ENCODE measurements at places on chromosomes 16 and 17.
A peak's percentile ranks its signal among the peaks of the same experiment; 100 is the strongest.

GRCh38 chr16:9081158-9081557 is 10.3 kb upstream of the HAPSTR1 start:
- DNase-seq, result no peak

DNA sequence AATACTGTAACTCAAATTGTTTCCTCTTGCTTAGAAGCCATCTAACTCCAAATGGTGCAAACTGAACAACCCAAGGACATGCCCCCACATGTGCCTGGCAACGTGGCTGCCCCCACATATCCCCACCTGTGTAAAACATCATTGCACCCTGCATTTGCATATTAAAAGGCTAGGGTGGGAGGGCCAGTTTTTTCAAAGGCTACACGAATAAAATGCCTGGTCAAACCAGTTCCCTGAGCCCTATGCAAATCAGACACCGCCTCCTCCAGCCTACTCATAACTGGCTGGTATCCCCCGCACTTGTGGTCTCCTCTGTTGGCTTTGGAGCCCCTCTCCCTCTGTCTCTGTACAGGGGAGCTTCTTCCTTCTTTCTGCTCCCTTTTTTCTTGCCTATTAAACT is 26.7 kb downstream of the C16orf54 start:
- no peak for DNase-seq

GRCh38 chr16:1492923-1493745 is at the start of gene TELO2:
TSS of gene TELO2 (plus strand) at chr16:1493360. CDS start at chr16:1494282, 922 bp downstream.
- DNase-seq, result peak; percentile 77

DNA sequence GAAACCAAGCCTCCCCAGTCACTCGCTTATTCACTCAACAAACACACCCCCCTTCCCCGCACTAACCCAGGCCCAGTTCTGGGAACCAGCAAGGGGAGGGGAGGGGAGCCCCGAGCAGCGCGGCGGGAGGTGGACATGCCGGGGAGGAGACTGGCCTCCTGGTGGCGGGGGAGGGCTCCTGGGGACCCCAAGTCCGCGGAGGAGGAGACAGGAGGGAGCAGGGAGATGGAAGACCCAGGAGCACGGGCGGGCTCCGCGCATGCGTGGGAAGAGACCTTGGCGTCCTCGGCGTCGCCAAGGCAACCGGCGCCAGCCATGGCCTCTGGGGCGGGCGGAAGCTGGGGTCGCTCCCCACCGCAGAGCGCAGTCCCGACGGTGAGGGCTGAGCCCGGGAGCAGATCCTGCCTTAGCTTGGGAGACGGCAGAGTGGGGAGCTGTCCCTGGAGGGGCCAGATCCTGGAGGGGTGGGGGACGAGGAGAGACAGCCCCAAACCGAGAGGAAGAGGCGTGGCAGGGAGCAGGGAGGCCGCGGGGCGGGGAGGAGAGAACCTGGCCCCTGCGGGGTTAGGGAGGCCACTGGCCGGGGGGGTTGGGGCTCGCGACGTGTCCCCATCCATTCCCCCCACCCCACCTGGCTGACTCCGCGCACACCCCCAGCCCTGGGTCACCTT is at the start of gene PRR29:
PRR29 (plus strand) TSS at position 302 of the 671 bp plus-strand sequence; CDS start at position 316, 14 bp downstream.
- peak; percentile 46 for DNase-seq

GRCh38 chr17:19756546-19756945 is 8.4 kb upstream of the ALDH3A1 start:
- DNase-seq, result no peak

- no peak for DNase-seq
These were observed 47.2 kb downstream of the RGS9 start for GRCh38 chr17:65184235-65184959.

GRCh38 chr17:82092094-82092586 is 5.9 kb downstream of the FASN start:
- DNase-seq, result no peak

GRCh38 chr16:24829153-24829552 is 16.6 kb upstream of the SLC5A11 start:
- no peak for DNase-seq

DNA sequence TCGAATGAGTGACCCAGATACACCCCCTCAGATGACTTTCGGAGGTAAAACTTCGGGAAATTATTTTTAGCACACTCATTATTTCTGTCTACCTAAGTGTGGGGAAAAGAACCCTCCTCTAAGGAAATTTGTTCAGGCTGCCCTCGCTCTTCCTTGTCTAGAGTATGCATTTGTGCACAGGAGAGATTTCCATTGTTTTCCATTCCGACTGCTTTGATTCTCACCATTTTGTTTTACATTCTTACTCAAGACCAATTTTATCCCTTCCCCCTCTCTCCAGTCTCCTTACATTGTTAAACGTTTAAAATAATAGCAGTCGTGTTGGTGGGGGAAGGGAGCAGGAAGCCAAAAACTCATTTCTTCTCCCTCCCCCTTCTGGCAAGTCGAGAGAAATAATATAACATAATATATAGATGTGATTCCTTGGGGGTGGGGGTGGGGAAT is 1.5 kb upstream of the CHD3 start:
- DNase-seq, result peak; percentile 87

- DNase-seq, result no peak
These were observed 225.9 kb upstream of the IRX3 start for GRCh38 chr16:54512467-54512995.

- DNase-seq, result no peak
These were observed 6.9 kb downstream of the MRM1 start for GRCh38 chr17:36608280-36608679.

DNA sequence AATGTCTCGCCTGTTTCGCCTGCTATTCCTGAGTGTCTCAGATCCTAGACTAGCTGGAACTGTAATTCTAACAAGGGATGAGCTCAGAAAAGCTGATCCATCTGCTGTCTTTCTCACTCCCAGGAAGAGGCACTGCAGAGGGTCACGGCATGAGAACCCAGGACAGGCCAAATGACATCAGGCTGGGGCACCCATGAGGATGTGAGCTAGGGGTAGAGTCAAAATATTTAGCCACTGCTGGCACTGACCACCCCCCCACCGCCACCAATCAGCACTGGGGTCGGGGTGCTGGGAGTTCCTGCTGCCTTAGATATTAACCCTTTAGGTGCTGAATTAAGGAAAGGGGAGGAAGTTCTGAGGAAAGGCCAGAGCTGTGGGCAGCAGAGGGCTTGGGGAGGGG is 112.4 kb downstream of the IRX3 start:
- peak; percentile 66 for DNase-seq
